ENCODE measurements at places on chromosomes 2 and 18.

DNA sequence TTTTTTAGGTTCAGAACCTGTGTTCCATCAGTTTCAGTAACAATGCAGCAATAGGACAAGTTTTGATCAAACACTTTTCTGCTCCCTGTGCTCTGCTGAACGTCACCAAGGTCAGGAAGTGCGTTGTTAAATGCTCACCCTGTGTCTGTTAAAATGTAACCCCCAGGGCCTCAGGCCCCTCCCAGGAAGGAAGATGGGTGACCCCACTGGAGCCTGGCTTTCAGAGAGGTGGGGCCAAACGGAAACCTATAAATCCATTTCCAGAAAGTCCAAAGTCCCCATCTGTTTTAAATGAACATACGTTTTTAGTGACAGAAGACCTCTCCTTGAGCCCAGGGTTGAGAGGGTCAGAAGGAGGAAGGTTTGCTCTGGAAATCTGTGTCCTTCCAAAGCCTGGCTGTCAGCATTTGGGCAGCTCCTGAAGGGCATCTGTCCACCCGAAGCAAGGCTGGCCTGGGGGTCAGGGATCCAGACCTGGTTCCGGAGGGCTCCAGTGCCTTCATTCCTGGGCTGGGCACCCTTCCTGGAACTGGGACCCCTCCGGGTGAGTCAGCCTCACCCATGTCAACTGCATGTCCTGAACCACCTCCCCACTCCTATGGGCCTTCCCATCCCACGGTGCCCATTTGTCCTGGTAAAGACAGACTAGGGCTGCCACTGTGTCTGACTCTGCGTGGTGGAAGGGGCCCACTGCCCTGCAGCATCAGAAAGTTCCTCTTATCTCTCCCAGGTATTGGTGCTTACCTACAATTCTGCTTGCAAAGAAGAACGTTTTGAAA lies 117.4 kb upstream of the COPS8 start:
- no peak for DNase-seq

- DNase-seq, result no peak
Measured at GRCh38 chr2:1586923-1587840, 157.1 kb downstream of the PXDN start.

DNA sequence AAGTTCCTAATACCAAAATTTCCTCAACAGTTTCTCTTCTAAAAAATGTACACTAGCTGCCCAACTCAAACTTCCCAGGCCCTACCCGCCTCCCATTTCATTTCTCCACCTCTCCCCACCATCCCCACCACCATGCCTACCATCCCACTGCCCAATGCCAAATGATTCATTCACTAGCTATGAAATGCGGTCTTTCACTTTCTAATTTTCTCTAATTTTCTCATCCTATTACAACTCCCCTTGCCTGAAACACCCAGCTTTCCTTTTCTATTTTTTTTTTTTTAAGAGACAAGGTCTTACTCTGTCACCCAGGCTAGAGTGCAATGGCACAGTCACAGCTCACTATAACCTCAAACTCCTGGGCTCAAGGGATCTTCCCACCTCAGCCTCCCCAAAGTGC lies 38.4 kb downstream of the KIDINS220 start:
- no peak for DNase-seq

- no peak for DNase-seq
Measured at GRCh38 chr18:697800-698199, 14.6 kb downstream of the ENOSF1 start.

- DNase-seq, result no peak
Measured at GRCh38 chr2:11410101-11410500, 55.9 kb downstream of the E2F6 start.

- DNase-seq, result no peak
Measured at GRCh38 chr2:136331226-136331625, 213.3 kb upstream of the CXCR4 start.

- no peak for DNase-seq
Measured at GRCh38 chr2:120220756-120221155, 2.4 kb downstream of the TMEM185B start.

DNA sequence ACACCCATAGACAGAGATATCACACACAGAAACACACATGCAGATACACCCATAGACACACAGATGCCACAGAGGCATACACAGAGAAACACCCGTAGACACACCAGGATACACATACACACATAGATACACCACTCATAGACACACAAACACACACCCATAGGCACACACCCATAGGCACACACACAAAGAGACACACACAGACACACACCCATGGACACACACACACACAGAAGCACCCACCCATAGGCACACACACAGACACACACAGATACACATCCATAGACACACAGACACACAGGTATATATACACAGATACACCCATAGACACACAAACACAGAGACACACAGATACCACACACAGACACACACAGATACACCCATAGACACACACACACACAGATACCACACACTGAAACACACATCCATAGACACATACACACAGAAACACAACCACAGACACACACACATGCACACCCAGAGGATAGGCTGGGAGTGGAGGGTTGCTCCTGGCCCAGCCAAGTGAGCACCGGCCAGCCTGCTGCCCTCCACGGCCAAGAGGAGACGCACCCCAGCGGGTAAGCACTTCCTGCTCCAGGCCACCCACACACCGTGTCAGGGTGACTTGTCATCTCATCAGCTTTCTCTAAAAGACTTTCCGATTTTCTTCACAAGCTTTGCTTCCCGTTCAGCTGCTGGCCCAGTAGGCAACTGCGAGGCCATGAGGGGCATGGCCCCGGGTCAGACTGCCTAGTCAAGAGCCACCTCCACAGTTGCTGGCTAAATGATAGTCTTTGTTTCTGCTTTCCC lies 14.1 kb upstream of the CNNM3 start:
- DNase-seq, result no peak

DNA sequence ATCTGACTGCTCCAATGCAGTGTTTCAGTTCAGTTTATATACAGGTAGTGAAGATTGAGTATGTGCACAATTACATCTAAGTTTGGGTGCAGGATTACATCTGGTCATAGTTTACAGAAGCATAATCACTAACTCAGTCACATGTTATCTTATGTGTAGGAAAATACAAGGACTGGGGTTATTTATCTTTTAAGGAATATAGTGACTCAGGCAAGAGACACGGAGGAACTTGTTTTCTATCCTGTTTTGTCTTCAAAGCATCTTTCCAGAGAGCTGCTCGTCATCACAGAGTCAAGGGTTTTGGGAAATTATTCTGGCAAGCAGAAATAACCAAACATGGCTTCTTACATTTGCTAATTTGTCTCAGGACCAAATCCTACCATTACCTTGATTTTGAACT lies 1371.5 kb upstream of the TMEFF2 start:
- DNase-seq, result no peak

- DNase-seq, result no peak
Measured at GRCh38 chr18:76445275-76445674, 49.8 kb downstream of the ZNF516 start.

DNA sequence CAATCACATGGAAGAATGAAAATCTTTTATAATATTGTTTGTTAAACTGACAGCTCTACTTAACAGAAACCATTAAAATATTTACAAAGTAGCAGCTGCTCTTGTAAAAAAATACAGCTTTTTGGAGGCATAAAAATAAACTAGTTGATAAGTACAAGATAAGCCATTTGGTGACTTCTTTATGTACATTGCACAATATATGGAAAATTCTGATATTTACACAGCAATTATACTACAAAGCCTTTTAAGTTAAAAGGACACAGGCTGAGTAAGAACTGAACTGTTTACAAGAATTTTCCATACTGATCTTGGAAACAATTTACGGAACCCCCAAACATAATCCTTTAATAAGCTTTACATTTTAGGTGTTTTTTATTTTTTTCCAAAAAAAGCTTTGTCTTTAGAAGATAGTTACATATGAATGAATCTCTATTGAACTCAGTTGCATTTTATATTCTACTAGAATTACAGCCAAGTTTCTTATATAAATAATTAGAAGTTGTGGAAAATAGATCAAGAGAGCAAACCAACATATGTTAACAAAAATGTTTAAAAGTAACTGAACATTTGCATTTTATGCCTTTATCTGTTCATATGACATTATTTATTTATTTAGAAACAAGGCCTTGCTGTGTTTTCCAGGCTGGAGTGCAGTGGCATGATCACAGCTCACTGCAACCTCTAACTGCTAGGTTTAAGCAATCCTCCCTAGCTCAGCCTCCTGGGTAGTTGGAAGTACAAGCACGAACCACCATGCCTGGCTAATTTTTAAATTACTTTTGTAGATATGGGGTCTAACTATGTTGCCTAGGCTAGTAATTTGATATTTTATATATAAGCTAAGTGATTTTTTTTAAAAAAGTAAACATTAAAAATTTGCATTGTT lies 142.5 kb downstream of the OTX1 start:
- DNase-seq, result peak; percentile 13
